ENCODE measurements at places on chromosomes 16 and 17. TPM values are rescaled to one million over a fixed set of nuclear protein-coding genes. Genes with fewer than 3 reads are reported as not detected.
A peak's percentile ranks its signal among the peaks of the same experiment; 100 is the strongest.

Gene CACNA1H
- polyA plus RNA-seq, result 7.0 TPM

Gene SPNS2
- polyA plus RNA-seq, result 17.9 TPM

- DNase-seq, result peak; percentile 56
Measured at GRCh38 chr17:35788477-35789368, 6.7 kb downstream of the MMP28 start.

DNA sequence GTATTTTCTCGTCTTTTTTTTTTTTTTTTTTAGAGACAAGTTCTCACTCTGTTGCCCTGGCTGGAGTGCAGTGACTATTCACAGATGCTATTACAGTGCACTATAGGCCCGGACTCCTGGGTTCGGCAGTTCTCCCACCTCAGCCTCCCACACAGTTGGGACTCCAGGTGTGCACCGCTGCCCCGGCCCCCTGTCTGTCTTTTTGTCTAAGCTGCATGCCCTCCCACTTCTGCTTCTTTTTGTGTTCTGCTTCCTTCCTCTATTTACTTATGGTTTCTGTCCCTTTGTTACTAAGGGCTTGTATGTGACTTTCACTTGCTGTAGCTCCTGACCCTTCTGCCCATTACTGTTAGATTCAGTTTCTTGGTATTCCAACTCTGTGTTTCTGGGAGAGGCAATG, 20.5 kb downstream of the SLC7A6 start:
- no peak for DNase-seq

Gene TTLL6
- 4.1 TPM for polyA plus RNA-seq

DNA sequence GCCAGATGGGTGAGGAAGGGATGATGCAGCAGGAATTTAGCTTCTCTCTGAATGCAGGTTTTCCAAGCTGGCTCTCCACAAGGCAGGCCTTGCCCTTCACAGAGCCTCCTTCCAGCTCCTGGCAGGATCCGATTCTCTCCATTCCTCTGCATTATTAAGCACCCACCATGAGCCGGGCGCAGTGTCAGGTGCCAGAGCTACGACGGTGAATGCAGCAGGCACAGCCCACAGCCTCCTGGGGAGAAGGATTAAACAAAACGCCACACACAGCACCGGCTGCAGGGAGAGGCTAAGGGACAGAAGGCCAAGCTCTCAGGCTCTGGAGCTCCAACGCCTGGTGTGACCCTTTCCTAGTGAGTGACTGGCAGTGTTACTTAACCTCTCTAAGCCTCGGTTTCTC, 7.1 kb upstream of the MT2A start:
- peak; percentile 11 for DNase-seq

Gene KRTAP1-5
- polyA plus RNA-seq, result not detected

GRCh38 chr16:75343286-75343685, 90.0 kb downstream of the CFDP1 start:
- no peak for DNase-seq

- no peak for DNase-seq
Measured at GRCh38 chr16:87435372-87436224, 43.5 kb downstream of the MAP1LC3B start.

DNA sequence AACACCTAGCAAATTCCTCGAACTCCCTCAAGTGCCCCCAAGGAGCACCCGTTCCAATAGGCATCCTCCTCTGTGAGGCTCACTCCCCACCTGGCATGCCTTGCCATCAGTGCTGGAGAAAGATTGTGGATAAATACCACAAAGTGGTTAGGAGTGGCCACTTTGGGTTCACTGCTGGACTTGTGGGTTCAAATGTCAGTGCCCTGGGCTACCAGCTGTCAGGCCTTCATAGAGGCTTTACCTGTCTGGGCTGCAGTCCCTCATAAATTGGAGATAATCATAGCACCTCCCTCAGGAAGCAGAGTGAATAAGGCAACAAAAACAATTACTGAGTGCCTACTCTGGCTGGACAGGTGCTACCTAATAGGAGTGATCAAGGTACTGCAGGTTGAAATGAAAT, 1.5 kb upstream of the SYT17 start:
- no peak for DNase-seq

GRCh38 chr16:74811911-74812310, 37.3 kb upstream of the FA2H start:
- DNase-seq, result no peak
